ENCODE measurements at places on chromosomes 4 and X.

DNA sequence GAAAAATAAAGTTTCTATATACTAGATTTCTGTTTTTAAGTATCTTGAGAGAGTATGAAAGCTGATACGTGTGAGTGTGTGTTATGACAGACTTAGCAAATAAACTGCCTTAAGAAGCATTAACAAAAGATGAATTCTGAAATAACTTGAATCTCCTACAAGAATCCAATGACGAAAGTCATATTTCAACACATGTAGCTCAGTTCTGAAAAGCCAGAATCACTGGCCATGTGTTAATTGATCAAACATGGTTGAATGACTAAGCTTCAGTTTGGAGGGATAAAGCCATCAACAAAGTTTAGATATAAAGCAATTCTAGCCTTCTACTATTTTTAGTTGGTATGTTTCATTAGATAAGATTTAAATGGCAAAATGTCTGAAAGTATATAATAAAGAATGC, 88.5 kb upstream of the ETNPPL start:
- no peak for DNase-seq

GRCh38 chr4:94641702-94642560, 115.8 kb upstream of the BMPR1B start:
- peak; percentile 35 for DNase-seq

DNA sequence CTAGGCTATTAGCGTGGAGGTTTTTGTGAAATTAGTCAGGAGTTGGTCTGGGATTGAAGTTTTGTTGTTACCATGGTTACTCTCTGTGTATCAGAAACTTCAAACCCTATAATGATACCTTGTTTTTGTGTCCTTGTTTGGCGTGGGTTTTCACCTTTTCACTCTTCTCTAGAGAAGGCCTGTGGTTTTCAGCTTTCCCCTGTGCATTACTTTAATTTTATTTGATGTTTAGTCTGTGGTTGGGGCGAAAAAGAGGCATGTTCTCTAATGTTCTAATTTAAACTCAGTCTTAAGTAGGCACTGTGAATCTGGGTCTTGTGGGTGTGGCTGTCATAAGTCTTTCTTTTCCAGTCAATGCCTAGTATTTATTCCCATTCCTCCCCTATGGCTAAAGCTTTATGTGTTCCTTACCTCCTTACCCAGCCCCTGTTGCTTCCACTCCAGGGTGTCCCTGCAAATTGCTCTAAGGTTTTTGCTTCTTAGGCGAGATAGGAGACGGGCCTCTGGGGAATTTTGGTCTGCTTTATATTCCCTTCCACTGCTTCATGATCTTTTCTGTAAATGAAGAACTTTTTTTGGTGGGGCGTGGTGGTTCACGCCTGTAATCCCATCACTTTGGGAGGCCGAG, 326.3 kb upstream of the ZCCHC13 start:
- DNase-seq: no peak

- no peak for DNase-seq
These were observed 228.2 kb downstream of the PCDH10 start for GRCh38 chr4:133377286-133377685.

DNA sequence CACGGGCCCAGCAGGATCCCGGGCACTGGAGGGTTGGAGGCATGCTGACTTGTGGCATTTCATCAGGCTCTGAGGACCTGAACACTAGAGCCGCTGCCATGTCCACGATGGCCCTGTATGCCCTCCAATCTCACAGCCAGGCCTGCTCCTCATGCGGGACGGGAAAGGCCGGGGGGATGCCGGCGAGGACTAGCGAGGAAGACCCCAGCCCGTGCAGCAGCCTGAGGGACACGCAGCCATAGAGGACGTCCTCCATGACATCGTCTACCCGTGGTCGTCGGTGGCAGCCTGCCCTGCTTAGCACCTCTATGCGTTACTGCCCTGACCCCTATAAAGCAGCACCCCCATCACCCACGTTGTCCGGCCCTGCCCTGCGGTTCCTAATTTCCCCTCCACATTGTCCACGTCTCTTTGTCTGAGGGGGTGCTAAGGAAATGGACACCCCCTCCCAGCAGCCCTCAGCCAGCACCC, 32.6 kb downstream of the HMX1 start:
- DNase-seq: no peak

- no peak for DNase-seq
These were observed 120.9 kb downstream of the MBNL3 start for GRCh38 chrX:132367984-132368383.

DNA sequence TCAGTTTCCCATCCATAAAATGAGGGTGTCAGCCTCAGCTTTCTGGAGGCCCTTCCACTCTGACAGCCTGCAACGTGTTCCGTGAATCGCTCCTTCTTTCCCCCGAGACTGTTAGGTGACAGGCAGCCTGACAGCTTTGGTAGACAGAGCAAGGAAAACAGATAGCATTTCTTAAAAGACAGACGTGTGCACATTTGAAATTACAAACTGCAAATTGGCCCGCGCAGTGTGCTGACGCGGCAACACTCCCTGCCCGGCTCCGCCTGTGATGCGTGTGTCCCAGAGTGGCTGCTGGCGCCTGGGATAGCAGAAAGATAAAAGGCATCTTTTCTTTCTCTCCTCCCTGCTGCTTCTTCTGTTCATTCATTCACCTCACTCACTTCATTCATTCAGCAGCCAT, 245.3 kb downstream of the AFAP1 start:
- DNase-seq: no peak

DNA sequence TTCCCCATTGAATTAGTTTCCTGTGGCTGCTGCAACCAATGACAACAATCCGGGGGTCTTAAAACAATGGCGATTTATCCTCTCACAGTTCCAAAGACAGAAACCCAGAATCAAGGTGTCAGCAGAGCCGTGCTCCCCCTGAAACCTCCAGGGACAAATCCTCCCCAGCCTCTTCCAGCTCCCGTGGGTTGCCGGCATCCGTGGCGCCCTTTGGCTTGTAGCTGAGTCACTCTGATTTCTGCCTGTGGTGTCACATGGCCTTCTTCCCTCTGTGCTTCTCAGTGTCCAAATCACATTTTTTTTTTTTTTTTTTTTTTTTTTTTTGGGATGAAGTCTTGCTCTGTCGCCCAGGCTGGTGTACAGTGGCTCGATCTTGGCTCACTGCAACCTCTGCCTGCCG, 64.5 kb upstream of the STX18 start:
- DNase-seq: no peak

DNA sequence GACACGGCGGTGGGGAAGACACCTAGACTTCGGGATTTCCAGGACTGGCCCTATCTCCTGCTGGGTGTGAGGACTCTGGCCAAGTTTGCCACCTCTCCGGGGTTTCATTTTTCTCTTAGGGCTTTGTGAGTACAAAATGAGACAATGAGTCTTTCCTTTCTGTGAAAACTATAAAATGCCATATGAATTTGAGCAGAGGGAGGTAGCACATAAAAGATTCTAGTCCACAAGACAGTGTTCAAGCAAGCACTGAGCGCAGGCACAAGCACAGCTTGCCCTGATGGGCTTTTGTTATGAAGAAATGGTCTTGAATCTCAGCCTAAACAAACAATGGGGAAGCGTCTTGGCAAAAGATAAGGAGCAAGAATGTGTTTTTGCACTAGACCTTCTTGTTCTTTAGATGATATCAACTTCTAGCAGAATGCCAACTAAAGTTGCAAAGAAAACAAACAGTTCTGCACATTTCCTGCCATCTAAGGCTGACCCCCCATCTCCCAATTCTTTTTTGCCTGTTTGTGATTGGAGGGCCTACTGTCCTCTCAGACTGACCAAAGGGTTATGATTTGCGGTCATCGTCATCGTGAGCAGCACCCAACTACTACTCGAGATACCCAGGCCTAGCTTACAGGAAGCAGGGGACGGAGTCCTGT, 73.0 kb upstream of the ZNF518B start:
- DNase-seq: no peak

DNA sequence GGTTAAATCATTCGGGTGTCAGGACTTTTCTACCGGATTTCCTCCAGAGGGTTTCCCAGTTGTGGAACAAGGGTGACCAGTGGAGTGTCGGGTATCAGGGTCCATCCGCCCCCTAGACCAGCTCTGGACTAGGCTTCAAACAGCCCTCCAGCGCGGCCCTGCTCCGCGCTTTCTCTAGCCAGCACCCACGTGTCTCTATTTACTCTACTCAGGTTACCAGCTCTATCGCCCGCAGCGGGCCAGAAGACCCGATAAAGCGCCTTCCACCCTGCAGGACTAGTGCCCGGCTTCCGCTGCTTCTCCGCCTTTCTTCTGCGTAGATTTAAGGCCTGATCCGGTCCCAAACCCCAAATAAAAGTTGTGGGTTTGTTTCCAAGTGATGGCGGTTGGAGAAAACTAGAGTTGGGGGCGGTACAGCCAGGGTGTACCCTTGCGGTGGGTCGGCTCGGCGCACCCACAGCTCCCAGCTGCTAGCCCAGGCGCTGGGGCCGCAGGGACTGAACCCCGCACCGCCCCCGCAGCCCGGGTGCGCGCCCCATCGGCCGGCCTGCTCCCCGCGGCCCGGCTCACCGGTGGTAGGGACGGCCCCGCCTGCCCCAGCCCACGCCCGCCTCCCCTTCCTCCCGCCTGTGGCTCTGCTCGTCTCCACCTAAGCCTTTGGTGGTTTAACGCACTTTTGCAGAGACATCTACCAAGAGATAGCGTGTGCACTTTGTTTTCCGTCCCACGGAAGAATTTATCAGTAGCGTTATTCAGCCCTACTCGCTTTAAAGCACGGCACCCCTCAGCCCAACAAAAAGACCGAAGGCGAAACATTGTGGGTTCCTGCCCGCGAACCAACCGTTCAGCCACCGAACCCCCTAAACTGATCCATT, 2.1 kb downstream of the LEF1 start:
- DNase-seq: peak; percentile 66

DNA sequence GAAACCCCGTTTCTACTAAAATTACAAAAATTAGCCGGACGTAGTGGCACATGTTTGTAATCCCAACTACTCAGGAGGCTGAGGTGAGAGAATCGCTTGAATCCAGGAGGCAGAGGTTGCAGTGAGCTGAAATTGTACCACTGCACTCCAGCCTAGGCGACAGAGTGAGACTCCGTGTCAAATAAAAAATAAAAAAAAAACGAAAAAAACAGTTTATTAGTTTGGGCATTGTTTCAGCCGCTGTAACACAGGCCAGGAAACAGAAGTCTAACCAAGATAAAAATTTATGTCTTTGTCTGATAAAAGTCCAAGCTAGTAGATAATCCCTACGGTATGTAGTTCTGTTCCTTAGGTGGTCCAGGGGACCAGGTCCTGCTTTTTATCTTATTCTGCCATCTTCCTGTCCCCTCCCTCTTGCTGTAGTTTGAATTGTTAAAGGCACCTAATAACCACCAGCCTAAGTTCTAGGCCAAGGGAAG, 21.4 kb downstream of the USO1 start:
- DNase-seq: no peak

GRCh38 chr4:4847011-4847410, 12.5 kb upstream of the MSX1 start:
- no peak for DNase-seq

GRCh38 chr4:152436384-152436783, 99.5 kb downstream of the FBXW7 start:
- no peak for DNase-seq

- DNase-seq: no peak
These were observed 16.5 kb downstream of the ZFX start for GRCh38 chrX:24166078-24166477.

DNA sequence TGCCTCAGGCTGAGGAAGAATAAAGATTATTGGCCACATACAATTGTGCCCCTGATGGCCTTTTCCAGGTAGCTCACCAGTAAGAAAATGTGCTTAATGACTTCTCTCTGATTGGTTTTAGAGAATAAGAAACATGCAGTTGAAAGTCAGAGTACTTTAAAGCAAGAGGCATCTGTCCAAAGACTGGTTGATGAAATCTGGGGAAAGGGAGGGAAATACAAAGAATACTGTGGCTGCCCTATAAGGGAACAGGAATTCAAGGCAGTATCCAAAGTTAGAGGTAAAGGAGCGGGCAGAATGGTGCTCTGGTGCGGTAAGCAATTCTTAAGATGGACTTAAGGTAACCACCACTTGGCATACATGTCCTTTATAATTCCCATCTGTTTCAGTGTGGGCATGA, 11.4 kb downstream of the PBDC1 start:
- no peak for DNase-seq

DNA sequence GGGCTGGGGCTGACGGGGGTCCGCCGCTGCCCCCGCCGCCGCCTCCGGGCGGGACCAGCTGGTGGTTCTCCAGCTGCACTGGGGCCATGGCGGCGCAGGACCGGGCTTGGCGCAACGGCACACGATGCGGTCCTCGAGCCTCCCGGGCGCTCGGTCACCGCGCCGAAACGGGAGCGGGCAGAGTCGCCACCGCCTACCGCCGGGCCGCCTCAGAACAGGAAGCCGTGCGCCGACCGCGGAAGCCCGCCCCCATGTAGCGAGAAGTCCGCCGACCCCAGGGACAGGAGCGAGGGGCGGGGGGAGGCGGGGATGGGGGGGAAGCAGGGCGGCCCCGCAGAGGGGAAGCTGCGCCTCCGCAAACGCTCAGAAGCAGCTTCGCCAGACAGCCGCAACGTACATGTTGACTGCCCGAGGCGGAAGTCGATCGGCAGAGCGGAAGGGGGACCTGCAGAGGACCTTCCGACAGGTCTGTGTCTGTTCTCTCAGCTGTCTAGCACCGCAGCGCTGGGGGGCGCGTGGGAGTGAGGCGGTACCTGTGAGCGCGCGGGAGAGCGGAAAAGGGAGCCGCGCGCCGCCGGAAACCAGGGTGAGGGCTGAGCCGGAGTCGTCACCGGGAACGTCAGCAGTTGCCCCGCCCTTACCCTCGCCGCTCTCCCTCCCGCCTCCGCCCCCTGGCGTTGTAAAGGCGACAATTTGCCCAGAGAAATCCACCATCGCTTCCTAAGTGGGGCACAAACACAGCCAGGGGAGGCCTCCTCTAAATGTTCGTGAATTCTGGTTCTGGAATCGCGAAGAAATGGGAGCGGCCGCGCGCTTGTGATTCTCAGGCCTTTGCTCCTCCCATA, at the start of gene MED14:
MED14 (minus strand) TSS at position 218 of the 845 bp plus-strand sequence; CDS start at position 88, 130 bp downstream.
- DNase-seq: peak; percentile 87

DNA sequence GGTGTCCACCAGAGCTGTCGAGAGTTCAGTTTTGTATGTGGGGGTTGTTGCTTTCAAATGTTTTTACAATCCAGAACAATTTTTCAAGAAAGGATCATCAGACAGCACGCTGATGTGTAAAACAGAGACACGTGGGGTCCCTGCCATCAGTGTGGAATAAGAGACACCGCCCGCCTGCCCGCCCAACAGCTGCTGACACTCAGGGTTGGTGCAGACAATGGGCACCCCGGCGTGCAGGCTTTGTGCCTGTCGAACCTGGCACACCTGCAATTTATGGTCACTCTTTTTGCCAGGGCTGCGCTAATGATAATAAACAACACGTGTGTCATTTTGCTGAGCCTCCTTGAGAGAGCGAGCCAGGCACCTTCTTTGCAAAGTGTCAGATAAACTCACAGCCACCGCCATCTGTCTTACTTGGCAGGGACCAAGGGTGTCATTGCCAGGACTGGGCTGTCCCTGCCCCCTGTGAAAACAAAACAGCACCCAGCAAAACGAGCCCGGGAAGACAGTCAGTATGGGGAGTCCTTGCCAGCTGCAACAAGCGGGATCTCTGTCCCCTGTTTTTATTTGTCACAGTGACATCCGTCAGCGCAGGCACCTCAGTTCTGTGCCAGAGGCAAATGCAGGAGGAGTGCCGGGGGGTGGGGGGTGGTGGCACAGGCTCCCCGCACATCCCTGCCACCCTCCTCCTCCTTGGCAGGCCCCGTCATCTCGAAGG, 69.1 kb downstream of the PSAPL1 start:
- DNase-seq: no peak

GRCh38 chrX:123513585-123514278, 219.1 kb downstream of the THOC2 start:
- DNase-seq: no peak

GRCh38 chr4:83569987-83570386, 34.1 kb downstream of the GPAT3 start:
- no peak for DNase-seq

Measured in renal pelvis (tissue), 12 donors.